ENCODE measurements at places on chromosomes 3 and 15. TPM values are rescaled to one million over a fixed set of nuclear protein-coding genes. Genes with fewer than 3 reads are reported as not detected.

IL17RE gene
- total RNA-seq = 88.7 TPM

RTF1 gene
- total RNA-seq = 32.7 TPM

ROPN1 gene
- total RNA-seq = 2.0 TPM

SUSD5 gene
- 0.89 TPM for total RNA-seq

SPESP1 gene
- total RNA-seq = 4.8 TPM

GLDN gene
- 21.5 TPM for total RNA-seq

Measured in left colon (tissue), 2 donors.